ENCODE measurements at places on chromosomes 11 and 22.
A peak's percentile ranks its signal among the peaks of the same experiment; 100 is the strongest.

DNA sequence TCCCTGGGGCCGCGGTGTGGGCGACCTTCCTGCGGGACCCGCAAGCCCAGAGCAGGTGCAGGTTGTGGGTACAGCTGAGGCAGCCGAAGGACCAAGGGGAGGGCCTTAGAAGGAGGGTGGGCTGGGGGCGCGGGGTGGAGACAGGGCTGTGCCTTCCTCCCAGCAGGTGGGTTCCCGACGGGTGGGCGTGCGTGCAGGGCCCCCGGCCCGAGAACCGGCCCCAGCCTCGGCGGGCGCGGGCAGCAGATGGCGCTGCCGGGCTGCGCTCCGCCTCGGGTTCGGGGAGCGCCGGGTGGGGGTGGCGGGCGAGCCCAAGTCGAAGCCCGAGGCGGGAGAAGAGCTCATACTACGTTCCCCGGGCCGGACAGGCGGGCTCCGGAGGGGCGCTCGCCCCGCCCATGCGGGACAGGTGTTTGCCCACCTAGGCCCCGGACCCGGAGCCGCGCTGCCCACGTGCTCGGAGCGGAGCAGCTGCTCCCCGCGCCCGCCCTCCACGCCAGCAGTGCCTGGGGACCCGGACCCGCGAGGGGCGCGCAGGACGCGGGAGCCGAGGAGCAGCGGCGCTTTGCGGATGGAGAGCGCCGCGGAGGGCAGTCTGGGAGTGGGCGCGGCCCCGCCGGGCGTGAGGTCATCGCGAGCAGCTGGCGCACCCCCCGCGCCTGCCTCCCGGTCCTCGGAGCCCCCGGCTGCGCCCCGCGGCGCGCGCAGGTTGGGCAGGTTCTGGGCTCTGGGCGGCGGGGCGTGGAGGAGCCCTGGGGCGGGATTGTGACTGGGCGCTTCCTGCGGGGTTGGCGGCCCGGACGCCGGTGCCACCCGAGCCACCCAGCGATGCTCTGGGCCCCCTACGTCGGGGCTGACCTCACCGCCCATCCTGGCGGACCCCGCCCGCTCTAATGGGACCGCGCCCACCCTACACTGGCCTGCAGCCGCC, 25.3 kb downstream of the DUSP8 start:
- DNase-seq: no peak

DNA sequence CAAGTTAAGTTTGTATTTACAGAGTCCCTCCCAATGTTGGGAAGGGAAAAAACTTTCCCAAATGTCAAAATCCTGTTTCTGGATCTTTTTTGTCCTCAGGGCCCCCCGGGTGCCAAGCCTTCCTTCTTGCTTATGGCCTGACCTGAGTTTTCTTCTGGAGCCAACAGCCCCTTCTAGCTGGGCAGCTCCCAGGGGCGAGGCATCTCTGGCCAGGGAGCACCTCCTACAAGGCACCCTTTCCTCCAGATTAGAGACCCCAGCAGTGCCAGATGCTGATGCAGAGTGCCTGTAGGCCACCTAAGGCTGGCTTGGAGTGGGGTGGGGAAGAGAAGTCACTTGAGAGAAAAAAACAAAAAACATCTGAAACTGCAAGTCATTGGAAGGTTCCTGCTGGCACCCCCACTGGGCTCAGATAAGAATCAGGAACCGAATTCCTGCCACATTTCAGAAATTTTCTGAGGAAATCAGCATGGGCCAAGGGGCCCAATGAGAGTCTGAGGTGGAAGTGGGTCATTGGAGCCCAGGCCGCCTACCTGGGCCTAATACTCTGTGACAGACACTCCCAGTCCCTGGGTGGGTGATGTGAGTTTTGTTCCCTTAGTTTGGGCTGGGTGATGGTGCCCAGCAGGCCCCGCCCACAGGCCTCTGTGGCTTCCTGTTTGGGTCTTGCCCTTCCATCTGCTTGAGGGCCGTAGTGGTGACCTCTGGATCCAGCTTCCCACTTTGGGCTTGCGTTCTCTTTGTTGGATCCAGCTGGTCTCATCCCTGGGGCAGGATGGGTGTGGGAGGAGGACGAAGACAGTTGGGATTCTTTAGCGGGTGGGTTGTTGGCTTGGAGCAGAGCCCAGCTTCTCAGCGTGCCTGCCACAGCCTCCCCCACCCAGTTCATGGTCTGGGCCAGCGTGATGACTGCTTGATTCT, 40.6 kb downstream of the PARVA start:
- no peak for DNase-seq

- DNase-seq: no peak
Observed at GRCh38 chr22:49004484-49005399, 822.9 kb downstream of the BRD1 start.

DNA sequence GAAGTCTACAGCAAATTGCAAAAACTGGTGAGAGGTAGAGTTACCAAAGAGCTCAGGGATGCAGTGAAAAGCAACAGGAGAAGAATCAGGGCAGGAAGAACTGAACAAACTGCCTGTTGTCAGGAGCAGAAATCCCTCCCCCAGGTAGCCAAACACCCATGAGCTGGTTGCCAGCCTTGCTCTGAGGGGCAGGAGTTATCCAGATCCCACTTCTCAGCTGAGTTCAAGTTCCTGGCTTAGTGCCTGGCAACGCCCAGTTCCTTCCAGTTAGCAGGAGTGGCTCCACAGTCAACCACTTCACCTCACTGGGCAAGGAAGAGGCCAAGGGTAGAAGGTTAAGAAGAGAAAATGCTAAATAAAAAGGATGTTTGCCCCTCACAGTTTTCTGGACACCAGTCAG, 1.9 kb upstream of the MPZL2 start:
- DNase-seq: no peak

DNA sequence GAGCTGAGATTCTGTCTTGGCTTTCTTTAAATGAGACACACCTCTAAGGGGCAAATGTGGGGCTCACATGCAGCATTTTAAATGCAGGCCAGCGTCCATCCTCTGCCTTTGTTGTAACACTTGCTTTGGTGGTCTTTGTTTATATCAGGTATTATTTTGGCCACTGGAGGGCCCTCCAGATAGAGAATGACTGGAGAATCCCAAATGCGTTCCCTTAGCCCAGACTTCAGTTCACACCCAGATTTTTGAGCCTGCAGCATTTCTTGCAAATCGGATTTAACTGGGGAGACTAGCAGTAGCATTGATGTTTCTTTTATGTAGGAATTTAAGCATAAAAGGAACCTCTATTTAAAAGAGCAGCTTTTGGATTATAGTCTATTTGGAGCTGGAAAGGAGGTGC, 200.2 kb upstream of the SORL1-AS1 start:
- no peak for DNase-seq

- DNase-seq: no peak
Observed at GRCh38 chr22:39299829-39300178, 19.6 kb downstream of the RPL3 start.

DNA sequence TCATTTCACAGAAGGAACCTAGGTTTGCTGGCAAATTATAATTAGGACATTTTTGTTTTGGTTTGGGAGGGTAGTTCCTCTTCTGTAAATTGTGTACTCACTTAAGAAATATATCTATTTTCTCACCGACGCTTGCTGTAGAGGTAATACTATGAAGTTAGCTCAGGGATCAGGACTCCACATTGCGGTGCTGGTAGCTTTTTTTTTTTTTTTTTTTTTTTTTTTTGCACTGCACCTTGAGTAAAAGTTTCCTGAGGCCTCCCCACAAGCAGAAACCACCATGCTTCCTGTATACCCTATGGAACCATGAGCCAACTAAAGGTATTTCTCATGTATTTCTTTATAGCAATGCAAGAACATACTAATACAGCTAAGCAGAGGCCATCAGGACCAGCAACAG, 14.7 kb downstream of the UBTFL1 start:
- no peak for DNase-seq

DNA sequence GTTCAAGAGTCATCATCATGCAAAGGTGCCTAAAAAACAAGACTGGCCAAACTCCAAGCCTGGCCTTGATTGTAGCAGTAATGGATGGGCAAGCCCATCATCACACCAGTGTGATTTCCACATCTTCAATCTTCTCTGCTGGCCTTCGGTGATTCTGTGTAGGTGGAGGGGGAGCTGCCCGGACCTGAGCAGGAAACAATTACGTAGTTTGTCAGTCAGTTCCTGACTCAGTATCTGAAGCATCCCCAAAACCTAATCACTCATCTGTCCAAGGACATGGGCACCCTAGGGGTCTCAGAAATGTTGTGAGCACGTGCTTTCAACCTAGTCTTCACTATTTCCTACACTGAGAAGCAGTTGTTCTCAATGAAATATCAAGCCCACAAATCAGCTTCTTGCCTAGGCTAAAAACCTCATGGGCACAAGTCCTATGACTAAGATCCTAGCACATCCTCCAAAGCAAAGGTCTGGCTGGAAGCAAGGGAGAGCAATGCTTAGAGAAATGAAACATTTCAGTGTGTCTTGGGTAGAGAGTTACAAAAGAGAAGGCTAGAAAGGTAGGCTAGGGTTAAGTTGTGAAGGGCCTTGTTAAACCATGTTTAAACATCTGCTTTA, 24.6 kb downstream of the ATG16L2 start:
- no peak for DNase-seq

DNA sequence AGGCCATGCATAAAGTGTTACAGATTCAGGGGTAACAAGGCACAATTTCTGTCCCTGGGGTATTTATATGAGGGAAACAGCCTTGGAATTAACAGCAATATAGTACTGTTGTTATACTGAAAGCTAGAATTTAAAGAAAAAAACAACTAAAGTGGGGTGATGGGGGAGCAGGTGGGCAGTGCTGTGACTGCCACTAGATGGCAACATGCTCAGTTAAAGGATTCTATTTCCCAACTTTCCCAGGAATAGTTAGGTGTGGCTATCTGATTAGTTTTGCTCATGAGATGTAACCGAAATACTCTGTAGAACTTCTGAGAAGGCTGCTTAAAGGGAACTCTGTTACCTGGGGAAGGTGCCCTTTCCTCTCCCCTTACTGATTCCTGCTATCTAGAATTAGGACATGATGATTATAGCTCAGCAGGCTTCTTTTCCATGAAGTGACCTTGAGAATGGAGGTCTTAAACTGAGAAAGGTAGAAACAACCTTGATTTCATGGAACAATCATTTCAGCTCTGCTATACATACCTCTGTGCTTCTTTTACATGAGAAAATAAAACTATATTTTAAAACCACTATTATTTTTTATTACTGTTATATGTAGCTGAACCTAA, 102.6 kb downstream of the RELT start:
- DNase-seq: no peak

GRCh38 chr11:62146476-62147200, 22.8 kb downstream of the INCENP start:
- no peak for DNase-seq

DNA sequence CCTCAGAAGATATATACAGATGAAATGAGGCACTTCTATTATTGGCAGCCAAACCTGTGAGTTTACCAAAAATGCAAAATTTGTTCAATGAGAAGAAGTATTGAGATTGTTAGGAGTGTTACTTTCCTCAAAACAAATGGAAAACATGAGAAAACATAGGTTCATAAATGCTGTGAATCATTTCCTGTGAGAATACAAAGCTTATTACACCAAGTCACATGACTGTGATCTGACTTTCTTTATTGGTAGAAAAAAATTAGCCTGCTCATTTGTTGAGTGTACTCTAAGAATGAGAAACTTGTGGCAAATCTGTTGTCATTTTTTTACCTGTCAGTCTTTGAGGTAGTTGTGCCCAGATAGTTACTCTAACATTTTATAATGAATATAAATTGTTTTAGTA, 215.1 kb downstream of the TMEM135 start:
- DNase-seq: no peak

DNA sequence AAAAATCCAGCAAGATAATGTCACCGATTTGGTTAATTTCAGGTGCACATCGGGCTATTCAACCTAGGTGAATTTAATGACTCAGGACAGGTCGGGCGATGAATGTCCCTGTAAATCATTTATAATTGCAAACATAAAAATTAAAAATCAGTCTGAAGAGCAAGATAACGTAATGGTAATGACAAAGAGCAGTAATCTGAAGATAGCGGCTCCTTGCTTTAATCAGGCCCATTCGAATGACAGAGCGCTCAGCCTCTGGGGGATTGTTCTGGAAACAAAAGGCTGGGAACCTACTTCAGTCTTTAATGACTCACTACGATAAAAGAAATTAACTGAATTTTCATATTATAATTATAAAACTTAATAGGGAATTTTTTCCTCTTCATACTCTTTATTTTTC, 61.3 kb downstream of the RCN1 start:
- no peak for DNase-seq

DNA sequence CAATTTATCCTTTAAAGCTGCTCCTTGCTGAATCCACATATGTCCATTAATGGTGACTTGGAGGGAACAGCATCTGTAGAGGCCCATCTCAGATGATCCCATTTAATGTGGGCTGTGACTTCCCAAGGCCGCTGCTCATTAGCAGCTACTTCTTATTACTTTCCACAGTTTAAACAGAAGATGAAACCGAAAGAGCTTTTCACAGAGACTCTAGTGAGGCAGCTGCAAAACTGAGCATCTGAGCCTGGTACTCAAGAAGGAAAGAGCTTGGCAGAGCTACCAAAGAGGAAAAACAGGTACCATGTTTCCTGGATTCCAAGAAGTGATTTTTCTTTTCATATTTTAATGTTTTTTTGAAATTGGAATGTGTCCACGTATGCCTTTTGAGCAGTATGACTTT, 110.5 kb upstream of the NARS2 start:
- no peak for DNase-seq

GRCh38 chr11:135006800-135007199, 594.8 kb upstream of the B3GAT1 start:
- no peak for DNase-seq

- no peak for DNase-seq
Observed at GRCh38 chr11:44424841-44425240, 114.9 kb upstream of the ALX4 start.

DNA sequence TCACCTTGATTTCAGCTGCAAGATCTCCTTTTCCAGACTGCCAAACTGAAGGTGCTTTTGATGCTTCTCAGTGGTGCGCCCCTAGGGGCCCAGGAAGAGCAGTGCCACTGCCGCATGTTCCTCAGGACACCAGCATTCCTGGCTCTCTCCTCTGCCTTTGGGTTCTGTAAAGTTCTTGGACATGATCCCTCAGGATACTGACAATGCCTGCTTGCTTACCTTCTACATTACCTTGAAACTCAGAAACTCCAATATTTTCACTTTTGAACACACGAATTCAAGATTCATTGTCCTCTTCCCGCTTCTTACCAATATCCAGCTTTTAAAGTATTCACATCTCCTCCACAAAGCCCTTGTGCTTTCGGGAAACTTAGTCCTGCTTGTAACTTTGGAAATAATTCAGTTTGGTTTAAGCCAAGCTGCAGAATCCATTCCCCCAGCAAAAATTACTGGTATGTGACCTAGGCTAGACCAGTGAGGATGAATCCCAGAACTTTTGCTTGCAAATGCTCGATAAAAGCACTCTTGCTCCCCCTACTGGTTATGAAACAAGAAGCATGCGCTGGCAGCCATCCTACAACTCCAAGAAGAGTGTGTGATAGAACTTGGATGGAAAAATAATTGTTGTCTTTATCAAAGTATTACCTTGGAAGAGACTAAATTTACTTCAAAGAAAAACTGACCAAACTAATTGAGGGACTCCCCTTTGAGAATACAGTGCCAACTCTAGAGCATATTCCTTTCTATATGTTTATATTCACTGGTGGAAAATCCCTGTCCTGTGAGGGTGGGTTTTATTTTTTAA, 16.5 kb upstream of the OR5B21 start:
- DNase-seq: peak; percentile 3

GRCh38 chr11:134330611-134331353, 1.0 kb upstream of the GLB1L2 start:
- no peak for DNase-seq
